Transverse colon (tissue), 4 donors: ENCODE measurements at places on chromosomes 4 and X.

DNA sequence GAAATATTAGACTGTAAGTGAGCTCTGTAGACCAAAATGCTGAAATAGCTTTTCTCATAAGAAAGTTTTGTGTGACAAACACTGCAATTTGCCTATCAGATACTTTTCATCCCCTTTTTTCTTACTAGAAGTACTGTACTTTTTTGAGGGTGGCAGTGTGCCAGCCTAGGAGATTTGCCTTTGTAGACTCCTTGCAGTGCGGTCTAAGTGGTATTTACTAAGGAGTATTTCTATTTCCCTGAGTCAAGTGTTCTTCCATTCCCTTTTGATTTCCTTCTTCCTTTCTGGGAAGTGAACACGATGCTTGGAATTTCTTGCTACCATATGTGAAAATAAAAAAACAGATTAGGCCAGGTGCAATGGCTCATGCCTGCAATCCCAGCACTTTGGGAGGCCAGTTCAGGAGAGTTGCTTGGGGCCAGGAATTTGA is 34.6 kb downstream of the PDLIM5 start:
- no peak for DNase-seq

GRCh38 chr4:152468408-152468807 is 67.5 kb downstream of the FBXW7 start:
- no peak for DNase-seq

DNA sequence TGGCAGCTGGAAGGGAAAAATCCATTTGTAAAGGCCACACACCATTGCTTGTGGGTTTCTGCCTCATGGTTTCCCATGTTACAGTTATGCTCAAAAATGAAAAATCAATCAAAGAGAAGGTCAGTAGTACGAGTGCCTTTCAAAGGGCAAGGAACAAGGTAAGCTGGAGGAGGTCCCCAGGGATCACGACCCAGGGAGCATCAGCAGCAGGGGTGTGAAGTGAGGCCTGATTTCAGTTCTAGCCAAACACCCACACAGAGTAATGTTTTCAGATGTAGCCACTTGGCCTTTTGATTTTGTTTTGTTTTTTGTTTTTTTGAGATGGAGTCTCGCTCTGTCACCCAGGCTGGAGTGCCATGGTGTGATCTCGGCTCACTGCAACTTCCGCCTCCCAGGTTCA is 69.4 kb upstream of the AFAP1 start:
- DNase-seq: no peak

DNA sequence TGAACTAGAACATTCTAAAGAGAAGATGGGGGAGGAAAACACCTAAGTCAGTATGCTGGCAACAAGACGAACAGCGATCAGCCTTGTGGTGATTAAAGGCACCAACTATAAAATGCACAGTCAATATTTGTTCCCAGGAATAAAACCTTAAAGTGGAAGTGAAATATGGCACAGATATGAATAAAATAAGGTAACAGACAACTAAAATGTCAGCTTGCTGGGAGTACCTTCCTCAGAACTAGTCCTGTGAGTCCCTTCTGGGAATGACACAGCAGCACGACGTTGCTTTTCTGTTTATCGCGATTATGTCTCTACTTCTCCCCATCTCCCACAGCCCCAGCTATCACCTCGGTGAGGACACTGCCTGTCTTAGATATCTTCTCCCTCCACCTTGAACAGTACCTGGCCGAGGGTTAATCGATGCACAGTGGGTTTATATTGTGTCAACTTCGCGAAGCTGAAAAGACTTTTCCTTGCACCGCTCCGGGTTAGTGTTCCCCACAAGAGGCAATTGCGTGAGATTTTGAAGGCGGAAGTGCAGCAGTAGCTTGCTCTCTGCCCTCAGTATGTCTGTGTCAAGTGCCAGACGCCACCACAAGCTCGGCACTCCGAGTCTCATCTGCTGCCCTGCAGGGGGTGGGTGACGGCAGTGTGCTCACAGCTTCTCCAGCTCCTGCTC is 17.4 kb downstream of the MTNR1A start:
- DNase-seq: no peak

DNA sequence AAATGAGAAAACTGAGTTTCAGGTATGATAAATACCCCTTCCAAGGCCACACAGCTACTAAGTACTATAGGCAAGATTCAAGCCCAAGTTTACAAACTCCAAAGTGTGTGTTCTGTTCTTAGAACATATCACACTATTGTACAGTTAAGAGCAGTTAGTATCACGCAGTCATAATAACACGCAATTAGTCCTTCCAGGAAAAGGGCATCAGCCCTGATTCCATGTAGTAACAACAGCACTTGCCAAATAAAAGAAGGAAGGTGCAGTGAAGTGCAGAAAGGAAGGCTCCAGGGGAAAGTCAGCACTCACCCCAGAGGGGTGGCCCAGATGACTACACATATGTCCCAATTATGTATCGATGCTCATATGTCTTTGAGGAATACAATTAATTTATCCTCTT is 4.4 kb downstream of the TASL start:
- no peak for DNase-seq

GRCh38 chrX:30010471-30010870 is 204.9 kb upstream of the MAGEB2 start:
- no peak for DNase-seq

GRCh38 chr4:100833906-100834305 is 316.1 kb upstream of the EMCN start:
- DNase-seq: no peak
